Esophagus squamous epithelium (tissue), 5 donors: ENCODE measurements at places on chromosomes 2 and 18.

DNA sequence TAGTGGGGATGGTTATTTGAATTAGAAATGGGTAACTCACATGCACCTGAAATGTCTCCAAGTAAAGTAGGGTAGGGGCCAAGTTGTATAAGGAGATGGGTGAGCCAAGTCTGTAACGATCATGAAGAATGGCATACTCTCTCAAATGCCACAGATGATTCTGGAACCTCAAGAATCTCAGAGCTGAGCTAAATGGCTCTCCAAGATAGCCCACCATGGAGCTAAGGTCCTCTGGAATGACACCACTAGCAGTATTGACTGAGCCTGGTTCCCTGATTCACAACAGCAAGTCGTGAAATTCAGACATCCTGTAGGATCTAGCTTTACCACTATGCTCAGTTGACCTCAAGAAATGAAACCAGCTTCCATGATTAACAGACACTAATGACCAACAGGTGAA, 115.9 kb upstream of the EPAS1 start:
- no peak for DNase-seq

DNA sequence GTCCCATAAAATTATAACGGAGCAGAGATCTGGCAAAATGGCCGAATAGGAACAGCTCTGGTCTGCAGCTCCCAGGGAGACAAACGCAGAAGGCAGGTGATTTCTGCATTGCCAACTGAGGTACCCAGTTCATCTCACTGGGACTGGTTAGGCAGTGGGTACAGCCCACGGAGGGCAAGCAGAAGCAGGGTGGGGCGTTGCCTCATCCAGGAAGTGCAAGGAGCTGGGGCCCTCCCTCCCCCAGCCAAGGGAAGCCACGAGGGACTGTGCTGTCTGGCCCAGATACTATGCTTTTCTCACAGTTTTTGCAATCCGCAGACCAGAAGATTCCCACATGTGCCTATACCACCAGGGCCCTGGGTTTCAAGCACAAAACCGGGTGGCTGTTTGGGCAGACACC, 22.8 kb downstream of the ICA1L start:
- DNase-seq, result no peak

DNA sequence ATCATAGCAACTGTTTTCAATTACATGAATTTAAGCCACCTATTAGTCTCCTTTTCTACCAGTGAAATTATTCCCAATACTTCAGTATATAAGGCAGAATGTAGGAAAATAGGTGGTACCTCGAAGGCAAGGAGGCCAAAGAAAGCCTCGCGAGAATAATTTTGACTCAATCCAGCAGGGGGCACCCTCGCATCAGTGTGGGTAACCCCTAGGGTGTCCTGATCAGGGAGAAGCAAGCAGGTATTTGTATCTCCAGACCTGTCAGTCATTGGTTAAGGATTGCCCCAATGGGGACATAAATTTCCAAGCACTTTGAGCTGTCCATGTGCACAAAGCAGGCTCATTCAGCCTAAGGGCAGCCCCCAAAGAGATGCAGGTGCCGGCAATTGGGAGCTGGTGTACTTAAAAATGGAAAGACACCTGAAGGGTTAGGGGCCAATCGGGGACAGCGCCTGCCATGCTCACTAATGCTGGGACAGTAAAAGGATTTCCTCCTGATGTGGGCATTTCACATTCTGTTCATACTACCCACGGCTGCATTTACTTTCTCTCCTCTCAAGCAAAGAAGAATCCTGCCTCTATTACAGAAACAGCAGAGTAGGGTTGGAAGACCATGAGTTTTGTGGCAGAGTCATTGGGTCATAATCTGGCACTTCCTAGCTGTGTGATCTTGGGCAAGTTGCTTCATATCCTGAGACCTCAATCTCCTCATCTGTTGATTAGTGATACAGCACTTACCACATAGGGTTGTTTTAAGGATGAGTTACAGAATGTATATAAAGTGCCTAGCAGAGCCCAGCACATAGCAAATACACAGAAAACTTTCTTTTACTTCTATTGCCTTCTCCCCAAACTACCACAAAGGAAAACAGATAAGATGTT, 136.1 kb downstream of the ICOS start:
- DNase-seq, result no peak

GRCh38 chr2:43024515-43025011, 201.8 kb downstream of the ZFP36L2 start:
- DNase-seq, result no peak

- no peak for DNase-seq
These were observed 105.9 kb upstream of the TGFA start for GRCh38 chr2:70659551-70659950.

DNA sequence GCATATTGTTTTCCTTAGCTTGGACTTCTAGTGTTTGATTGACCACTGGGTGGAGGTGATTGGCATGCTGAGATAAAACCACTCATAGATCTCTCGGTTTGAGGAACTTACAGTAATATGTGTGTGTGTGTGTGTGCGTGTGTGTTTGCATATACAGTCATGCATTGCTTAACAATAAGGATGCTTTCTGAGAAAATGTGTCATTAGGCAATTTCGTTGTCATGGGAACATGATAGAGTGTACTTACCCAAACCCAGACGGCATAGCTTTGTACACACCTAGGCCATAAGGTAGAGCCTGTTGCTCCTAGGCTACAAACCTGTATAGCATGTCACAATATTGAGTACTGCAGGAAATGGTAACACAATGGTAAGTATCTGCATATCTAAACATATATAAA, 167.3 kb downstream of the NYAP2 start:
- DNase-seq, result no peak

DNA sequence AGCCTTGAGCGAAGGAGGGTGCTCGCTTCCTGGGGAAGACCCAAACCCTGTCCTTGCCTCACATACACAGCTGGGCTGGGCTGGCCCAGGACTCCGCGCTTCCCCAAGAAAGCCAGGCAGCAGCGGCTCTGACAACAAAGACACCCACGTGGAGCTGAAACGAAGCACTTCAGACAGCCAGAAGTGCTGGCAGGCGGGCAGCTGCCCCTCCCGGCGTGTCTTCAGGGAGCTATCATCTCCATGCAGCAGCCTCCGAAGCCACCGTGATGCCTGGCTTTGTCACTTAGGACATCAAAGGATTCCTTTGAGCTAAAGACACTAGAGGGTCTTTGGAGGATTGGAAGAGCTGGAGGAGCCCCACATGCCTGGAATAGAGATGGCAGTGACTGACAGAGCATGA, 35.2 kb downstream of the C1QL2 start:
- no peak for DNase-seq

GRCh38 chr2:218618102-218618860, 10.6 kb downstream of the PLCD4 start:
- no peak for DNase-seq

DNA sequence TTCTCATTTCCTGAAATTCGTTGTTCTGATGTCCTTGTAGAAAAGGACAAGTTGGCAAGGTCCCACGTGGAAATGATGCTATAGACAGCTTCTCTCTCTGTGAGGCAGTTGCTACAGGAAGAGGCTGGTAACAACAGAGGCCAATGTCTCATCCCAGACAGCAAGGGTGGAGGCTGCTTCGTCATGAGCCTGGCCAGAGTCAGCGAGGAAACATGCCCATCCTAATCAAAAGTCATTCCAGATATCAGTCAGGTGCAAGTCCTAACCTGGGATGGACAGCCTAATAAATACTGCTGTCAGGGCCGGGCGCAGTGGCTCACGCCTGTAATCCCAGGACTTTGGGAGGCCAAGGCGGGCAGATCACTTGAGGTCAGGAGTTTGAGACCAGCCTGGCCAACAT, 6.4 kb upstream of the SMAD7 start:
- DNase-seq, result no peak

DNA sequence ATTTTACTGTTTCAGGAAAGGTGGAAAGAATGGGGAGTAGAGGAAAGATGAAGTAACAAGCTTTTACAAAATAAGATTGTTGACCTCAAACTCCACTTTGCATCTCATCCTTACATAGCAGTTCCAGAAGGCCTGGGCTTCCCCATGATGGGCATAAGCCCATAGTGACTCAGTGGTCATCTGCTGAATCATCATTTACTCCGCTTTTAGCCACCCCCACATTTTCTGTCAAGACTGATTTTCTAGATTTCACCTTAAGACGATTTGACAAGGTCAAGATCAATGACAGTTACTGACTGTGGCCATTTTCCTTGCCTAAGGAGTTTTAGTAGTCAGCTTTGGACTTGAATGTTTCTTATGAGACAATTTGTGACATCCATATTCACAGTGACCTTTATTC, 49.4 kb downstream of the PLEKHM3 start:
- no peak for DNase-seq

- no peak for DNase-seq
These were observed 6.5 kb downstream of the BIN1 start for GRCh38 chr2:127100251-127101047.

DNA sequence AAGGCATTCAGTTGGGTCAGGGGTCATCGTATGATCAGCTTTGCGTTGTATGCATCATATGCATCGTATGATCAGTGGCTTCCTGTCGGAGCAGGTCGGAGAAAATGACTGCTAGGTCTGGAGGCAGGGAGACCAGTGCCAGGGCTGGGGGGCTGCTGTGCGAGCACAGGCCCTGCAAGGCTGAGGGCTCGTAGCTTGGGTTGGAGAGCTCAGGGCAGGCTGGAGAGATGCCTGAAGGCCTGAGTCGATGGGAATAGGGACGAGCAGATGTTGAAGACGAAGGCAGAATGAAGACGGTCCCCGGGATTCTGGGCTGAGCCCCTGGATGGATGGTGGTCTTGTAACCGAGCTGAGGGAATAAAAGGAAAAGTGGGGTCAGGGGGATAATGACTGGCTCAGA, 25.3 kb upstream of the ACKR3 start:
- DNase-seq, result no peak

- no peak for DNase-seq
These were observed 448.7 kb upstream of the HNRNPA3 start for GRCh38 chr2:176763851-176764404.

DNA sequence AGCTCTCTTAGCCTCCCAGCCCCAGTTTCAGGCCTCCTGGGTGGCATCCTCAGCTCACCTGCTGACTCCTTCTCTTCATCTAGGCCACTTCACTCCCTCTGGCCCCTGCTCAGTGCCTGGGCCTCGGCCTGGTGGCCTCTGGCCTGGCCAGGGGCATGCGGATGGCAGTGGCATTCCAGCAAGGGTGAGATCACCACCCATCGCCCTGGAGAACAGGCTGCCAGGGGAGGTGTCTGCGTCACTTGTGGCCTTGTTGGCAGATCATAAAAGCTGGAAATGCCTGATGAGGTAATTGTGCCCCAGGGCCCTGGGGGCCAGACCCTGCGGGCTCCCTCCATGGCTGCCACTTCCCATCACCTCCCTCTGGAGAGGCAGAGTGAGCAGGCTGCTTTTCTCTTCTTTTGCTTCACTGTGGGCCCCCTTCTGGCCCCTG, 72.5 kb upstream of the SMAD2 start:
- DNase-seq, result no peak

DNA sequence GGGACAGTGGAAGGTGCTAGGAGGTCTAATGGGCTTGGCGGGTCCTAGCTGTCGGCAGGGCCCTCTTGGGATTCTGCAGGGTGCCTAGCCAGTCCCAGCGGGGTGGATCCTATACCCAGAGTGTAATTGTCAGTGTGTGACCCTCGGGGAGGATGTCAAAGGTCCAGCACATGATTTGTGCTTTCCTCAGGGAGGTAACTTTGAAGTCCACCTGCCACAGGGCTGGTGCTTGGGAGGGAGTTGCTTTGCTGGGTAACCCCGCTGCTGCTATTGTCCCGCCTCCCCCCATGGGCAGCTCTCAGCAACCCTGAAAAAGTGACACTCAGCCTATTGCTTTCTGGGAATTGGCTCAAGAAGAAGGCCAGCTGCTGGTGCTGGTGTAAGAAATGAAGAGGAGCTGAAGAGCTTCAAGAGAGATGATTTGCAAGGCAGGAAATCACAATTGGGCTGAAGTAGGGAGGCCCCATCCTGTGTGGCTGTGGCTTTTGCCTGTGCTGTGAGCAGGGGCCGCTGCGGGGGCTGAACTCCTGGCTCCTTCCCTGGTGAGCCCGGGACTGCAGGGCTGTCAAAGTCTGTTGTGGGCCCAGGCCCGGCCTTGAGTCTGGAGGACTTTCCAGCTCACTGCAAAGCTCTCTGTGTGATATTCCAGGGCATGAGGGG, 36.4 kb downstream of the EMILIN2 start:
- DNase-seq, result no peak

GRCh38 chr2:10091182-10091888, 11.1 kb upstream of the CYS1 start:
- DNase-seq, result no peak

DNA sequence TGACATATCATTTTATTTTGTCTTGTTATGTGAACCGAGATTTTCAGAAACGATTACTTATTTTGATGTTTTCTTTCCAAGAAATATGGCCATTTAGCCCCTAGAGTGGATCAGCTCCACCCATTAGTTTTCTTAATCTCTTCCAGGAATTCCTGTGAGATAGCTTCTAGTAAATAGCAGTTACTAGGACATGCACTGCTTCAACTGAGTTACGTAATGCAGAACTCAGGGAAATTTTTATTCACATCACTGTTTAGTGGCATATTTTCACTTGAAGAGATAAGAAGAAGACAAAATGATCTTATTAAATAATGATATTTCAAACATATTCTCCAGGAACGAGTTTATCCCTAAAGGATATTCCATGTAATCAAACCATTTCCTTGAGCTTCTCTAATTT, 573.5 kb upstream of the CNTNAP5 start:
- DNase-seq, result no peak

GRCh38 chr2:86158286-86158685, 37.0 kb downstream of the IMMT start:
- no peak for DNase-seq

DNA sequence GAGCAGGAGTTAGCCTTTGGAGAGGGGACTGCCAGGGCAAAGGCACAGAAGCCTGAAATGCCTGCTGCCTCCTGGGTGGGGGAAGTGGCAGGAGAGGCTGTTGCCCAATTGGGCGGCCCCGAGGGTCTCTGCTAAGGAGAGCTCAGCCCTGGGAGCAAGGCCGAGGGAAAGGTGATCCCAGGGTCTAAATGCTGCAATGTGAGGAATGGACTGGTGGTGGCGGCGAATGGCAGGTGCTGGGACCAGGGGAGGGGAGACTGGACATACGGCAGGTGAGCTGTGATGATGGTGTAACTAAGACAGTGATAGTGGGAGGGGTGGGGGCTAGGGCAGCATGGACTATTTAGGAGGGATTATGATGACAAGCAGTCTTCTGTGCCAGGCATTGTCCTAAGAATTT, 104.0 kb downstream of the DYSF start:
- no peak for DNase-seq

GRCh38 chr2:232843834-232844233, 26.2 kb upstream of the SNORC start:
- no peak for DNase-seq

GRCh38 chr2:64212801-64213321, 68.6 kb upstream of the PELI1 start:
- DNase-seq, result no peak

GRCh38 chr18:75065251-75066000, 143.5 kb downstream of the PTGR3 start:
- DNase-seq, result no peak

DNA sequence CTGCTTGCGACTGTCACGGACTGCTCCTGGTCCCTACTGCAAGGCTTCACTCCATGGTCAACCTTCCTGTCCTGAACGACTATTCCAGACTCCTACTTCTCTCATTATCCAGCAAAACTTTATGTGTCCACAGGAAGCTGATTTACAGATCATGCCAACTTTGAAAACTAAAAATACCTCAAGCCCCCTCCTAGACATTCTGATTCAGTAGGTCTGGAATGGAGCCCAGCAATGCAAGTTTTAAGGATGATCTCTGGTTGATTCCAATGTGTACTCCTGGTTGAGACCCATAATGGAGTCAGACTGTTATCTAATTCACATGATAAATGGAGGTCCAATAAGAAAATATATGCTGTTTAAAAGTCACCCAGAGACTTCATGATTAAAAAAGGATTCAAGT, 13.1 kb upstream of the LRATD1 start:
- DNase-seq, result no peak

- DNase-seq, result no peak
These were observed 12.2 kb upstream of the ME2 start for GRCh38 chr18:50866765-50867164.
